NK-92 treated with Interleukin-12 subunit alpha and Interleukin-12 subunit beta, amount 100 ng/mL, for 24 hours (cell line): ENCODE measurements at places on chromosomes 5 and 9.

- DNase-seq = no peak
These were observed 485.1 kb downstream of the CSNK1G3 start for GRCh38 chr5:123997064-123997461.

- DNase-seq = no peak
These were observed 46.2 kb downstream of the FRMD3 start for GRCh38 chr9:83491995-83492394.

GRCh38 chr9:121699571-121700164 is 48.2 kb downstream of the DAB2IP start:
- no peak for DNase-seq

- peak; percentile 20 for DNase-seq
These were observed 10.5 kb downstream of the LURAP1L start for GRCh38 chr9:12785260-12785770.

DNA sequence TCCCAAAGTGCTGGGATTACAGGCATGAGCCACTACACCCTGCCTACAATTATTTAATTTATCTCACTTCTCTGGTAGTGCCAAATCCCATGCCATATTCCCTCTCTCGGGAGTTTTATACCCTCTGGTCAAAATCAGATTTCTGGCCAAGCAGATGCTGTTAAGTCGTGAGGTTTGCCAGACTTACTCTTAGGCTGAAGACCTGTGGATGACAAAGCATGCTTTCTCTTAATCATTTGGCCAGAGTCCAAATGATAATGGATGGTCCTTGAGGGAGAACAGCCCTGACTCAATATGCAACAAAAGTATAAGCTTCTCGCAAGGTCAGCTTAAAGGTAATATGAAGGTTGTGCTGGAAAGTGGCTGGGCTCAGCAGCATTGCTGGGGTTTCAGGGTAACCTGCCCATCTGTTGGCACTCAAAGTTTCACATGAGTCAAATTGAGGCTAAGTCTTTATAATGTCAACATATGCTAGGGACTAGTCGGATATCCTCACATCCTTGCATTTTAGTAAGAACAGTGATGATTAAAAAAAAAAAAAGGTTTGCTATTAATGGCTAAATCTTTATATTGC is 280.1 kb downstream of the KIF4B start:
- no peak for DNase-seq

DNA sequence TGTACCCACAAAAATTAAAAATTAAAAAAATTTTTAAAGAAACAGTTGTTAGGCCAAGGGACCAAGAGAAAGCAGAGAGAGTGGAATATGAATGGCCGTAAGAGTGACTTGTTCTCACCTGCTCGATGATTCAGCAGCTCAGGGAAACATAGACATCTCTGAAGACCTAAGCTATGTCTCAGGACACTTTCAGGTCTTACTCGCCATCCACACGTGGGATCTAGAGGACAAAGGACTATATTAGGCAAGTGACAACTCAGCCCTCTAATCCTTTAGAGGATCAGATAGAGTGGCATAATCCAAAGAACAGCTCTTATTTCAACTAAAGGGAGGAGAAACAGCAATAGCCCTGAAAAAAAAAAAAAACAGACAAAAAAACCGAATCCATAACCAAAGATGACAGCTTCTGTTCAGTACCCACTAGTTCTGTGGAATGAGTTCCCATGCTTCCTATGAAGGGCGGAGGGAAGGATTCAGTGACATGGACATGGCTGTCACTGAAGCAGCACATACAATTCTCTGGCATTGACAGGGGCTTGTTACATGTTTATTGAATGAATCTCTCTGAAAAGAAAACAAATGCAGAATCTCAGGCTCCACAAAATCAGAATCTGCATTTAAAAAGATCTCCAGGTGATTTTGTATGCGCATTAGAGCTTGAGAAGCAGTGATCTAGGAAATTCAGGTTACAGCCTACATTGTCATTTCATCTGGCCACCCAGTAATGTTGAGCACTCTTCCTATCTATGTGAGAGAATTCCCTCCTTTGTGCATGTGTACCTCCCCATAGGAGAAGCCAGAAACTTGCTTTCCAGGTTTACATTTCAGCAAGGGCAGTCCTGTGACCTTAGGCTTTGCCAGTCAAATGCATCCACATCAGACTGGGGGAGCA is 96.0 kb downstream of the KIAA1958 start:
- no peak for DNase-seq

- peak; percentile 92 for DNase-seq
These were observed at the start of gene SETX for GRCh38 chr9:132354637-132355355. SETX (minus strand) TSS chr9:132354986; CDS start chr9:132349428, 5,558 bp downstream.

DNA sequence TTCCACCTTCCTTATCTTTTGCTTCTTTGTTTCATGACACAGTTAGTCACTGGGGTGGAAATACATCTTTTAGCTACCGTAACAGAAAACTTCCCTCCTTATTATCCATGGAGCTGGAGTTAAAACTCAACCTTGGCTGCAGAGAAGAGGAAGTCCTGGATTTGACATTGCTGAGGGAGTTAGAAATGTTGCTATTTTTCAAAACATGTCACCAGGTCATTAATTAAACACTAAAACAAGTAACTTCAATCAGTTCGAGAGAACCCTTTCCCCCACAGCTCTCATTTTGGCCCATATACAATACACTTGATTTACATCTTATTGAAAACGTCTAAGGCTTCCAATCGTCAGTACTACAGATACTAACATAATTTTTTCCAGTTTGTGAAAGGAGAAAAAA is 237.9 kb upstream of the CD180 start:
- DNase-seq = no peak

DNA sequence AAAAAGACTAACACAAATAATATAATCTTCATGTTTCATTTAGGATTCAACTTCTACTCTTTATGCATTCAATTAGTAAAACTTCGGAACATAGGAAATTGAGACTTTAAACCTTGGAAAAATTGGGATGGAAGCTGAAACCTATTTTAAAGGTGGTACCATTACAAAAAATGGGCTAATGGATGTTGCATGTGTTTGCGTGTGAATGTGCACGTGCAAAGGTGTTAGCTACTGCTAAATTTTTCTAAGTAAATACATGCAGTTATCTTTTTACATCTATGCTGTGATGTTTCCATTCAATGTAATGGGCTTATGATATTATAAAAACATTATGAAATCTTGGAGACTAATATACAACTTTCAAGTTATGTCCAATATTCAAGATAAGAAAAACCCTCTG is 134.8 kb downstream of the CDH10 start:
- DNase-seq = no peak

GRCh38 chr9:37528652-37529471 is 43.1 kb downstream of the POLR1E start:
- DNase-seq = no peak

DNA sequence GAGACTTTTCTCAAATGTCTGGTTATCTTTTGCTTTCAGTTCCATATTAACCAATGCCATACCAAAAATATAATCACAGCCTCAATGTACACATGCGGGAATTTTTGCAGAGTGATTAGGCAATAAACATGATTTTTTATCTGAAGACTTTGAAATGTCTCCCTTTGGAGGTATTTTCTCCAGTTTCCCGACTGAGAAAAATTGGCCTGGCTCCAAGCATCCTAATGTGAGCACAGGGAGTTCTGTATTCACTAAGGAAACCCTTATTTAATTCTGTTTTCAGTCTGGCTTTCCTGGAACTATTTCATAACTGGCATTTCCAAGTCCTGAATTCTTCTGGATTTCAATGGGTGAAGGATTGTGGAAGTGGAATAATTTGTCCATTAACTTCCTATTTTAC is 8.5 kb downstream of the HCN1 start:
- DNase-seq = no peak

GRCh38 chr9:114291886-114292590 is 30.9 kb upstream of the ORM1 start:
- DNase-seq = no peak

DNA sequence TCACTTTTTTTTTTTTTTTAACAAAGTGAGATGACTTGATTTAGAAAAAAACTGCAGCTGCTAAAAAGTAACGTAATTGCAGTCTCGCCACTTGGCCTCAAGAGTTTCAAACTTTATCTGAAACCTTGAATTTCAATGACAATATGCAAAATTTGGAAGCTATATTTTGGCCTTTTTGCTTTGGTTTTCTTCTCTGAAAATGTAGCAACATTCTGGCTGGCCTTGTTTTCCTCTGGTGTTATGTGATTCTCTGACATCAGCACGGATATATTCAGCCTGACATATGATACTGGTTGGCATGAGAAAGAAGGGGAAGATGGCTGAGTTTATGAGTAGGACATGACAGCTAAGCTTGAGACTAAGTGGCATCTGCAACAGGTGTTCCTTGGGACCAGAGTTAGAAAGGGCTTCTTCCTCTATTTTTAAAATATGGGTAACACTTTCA is 136.5 kb downstream of the MEF2C start:
- no peak for DNase-seq

DNA sequence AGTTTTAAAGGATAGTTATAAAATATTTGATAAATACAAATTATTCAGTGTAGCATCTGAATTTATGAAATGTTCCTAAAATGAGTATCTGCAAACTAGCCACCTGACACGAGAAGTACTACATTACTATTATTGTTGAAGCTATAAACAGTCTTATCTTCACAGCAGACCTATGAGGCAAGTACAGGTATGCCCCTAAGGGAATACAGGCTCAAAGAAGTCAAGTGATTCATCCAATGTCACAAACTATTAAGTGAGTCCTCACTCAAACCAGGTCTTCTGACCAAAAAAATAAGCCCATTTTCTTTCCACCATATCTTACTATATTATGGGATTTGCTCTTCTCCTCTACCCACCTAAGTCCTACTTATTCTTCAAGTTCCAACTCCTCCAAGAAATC is 28.7 kb downstream of the STRBP start:
- DNase-seq = no peak
